ENCODE measurements at places on chromosomes 6 and 20.

DNA sequence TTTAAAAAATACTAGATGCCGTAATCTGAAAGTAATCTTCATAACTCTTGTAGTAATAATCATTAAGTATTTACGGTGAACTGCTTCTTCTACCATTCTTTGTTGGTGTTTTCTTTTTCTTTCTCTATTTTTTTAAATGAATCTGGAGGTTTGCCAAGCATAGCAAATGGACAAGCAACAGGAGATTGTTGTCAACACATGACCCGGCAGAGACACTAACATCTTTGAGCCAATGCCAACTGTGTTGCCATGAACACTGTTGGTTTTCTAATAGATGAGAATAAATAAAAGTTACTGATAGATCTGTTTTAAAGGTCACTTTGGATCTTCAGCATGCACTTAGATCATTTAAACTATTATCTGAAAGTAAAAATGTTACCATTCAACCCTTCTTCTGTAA lies 523.6 kb upstream of the EYS start:
- no peak for DNase-seq

GRCh38 chr6:155188707-155189496 lies 74.9 kb upstream of the CLDN20 start:
- no peak for DNase-seq

DNA sequence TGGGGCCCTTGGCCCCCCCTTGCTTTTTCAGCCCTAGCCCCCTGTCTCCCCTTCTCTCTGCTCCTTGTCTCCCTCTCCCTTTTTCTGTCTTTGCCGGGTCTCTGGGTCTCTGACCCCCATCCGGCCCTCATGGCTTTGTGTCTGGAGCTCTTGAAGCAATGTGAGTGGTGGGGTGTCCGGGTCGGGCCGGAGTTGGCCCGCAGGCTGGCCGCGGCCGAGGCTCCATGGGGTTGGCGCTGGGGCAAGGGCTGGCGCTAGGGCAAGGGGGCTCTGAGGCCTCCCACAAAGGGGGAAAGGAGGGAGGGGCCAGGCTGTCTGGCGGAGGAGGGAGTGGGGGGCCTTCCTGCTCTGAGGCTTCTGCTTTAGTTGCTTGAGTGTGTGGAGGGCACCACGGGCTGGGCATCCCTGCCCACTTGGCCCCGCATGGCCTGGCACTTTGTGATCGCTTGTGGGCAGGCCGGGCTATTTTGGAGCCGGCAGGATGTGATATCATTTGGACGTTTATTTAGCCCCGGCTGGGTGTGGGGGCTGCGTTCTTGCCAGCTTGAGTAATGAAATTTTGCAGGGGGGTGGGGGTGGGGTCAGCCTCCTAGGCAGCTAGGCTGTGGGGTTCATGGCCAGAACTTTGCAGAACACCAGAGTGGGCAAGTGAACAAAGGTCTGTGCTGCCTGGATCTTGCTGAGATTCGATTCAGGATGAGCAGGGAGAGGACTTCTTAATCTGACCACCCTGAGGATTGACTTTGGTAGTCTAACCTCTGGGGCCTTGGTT lies 78.7 kb upstream of the MYL9 start:
- no peak for DNase-seq

DNA sequence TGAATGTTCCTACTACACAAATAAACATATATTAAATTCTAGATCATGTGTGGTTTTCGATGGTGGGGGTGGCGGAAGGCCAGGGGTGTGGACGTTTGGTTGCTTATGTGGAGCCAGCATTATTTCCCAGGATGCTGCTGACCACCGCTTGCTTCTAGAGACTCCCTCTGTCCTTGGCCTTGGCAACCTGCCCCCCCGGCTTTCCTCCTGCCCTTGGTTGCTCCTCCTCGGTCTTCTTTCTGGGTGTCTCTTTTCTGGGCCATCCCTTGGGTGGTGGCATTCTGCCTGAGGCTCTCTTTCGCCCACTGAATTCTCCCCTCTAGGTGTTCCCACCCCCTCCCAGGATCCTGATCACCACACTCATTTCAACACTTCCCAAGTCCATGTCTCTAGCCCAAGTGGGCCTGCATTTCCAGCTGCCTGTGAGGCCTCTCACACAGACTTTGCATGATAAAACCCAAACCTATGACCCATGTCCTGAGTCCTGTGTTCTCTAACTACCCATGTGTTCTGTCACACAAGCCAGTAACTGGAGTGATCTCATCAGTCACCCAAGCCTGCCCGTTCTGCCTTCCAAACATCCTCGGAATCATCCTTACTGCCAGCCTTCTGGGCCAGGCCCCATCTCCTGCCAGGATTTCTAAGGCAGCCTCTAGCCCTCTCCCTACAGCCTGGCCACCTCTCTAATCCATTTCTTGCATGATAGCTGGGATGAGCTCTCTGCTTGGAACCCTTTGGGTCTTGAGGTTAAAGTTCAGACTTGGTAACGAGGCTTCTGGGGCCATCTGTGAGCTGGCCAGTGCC lies 71.2 kb downstream of the CDS2 start:
- no peak for DNase-seq

GRCh38 chr6:99885051-99885450 lies 109.0 kb downstream of the MCHR2 start:
- no peak for DNase-seq

DNA sequence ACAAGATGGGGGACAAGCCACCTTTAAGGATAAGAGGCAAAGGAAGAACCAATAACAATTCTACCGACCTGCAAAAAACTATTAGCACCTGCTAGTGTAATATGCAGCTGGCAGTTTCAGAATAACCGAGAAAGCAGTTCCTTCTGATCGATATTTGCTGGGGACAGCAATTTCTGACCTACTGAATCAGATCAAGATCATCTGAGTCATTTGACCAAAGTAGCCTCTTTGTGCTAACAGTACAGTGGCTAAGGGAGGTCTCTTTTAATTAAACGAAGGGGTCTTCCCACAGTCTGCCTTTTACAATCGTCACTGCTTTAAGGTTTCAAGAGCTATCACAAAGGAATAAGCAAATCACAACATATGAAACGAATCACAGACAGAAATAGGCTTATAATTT lies 318.9 kb downstream of the BTBD9 start:
- DNase-seq: no peak

DNA sequence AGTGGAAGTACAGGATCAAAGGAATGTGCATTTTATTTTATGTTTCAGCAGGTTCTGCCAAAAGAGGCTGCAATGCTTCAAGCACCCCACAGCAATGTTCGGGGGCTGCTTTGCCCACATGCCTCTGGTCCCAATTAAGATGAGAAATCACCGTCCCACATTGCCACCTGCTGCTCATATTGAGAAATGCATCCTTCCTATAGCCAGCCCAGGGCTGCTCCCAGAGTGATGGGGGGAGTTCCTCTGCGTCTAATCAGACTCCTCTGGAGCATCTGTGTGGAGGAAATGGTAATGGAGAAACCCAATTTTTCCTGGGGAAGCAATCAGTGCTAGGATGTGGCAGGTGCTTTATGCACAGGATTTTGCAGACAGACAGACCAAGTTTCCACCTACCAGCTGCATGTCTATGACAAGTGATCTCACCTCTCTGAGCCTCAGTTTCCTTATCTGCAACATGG lies 33.7 kb downstream of the PTGIS start:
- DNase-seq: peak; percentile 84

GRCh38 chr20:41169791-41170351 lies 32.5 kb downstream of the PLCG1 start:
- DNase-seq: no peak

- DNase-seq: no peak
These were observed 69.4 kb upstream of the NAA20 start for GRCh38 chr20:19947611-19948264.

DNA sequence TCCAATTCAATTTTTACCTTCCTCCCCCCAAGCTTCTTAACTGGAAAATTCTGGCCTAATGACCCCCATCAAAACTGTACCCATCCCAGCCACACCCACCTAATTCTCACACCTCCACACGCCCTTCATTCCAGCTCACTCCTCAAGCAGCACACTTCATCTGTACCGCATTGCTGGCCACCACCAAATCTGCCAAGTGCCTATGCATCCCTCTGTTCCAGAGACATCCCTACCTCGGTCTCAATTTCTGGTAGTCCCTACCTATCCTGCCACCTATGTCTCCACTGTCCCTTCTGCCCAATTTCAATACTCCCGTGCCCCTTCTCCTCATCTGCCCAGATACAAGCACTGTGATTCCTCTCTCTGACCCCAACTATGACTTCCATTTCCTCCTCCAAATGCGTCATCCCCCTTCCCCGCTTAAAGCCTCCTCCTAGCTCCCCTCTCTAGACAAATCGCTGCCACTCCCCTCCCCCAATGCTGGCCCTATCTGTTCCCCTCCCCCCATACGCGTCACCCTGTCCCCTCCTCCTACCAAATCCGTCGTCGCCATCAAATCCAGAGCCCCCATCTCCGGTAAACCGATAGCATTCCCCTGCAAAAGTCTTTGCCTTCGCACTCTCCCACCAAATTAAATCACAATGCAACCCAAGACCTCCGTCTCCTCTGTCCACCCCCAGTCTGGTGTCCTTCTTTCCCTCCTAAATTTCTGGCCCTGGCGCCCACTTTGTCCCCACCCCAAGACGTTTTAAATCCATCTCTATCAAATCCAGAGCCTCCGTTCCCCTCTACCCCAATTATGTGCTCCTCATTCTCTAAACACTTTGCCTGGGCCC lies 1.2 kb downstream of the MTCH1 start:
- no peak for DNase-seq

DNA sequence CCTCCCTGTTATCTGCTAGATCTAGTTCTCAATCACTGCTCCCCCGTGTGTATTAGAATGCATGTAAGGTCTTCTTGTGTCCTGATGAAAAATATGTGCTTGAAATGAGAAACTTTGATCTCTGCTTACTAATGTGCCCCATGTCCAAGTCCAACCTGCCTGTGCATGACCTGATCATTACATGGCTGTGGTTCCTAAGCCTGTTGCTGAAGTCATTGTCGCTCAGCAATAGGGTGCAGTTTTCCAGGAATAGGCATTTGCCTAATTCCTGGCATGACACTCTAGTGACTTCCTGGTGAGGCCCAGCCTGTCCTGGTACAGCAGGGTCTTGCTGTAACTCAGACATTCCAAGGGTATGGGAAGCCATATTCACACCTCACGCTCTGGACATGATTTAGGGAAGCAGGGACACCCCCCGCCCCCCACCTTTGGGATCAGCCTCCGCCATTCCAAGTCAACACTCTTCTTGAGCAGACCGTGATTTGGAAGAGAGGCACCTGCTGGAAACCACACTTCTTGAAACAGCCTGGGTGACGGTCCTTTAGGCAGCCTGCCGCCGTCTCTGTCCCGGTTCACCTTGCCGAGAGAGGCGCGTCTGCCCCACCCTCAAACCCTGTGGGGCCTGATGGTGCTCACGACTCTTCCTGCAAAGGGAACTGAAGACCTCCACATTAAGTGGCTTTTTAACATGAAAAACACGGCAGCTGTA lies 73.4 kb downstream of the PTPN1 start:
- no peak for DNase-seq

- DNase-seq: no peak
These were observed 69.5 kb upstream of the ELOVL5 start for GRCh38 chr6:53418288-53418687.

DNA sequence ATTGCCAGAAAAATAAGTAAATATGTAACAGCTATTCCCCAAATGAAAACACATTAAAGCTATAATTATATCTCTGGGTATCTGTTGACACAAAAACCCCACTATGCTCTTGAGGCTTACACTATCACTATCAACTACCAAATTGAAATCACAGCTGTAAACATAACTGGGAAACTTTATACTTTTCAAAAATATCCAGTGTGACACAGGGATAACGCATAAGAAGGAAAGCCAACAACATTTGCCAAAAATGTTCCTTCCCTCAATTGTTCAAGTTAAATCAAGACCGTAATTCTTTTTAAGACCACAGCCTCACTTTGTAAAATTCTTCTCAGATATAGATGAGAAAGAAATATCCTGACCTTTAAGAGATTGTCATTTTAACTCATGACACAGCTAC lies 3.1 kb downstream of the ZHX3 start:
- no peak for DNase-seq

- DNase-seq: no peak
These were observed 115.3 kb upstream of the MRPS10 start for GRCh38 chr6:42332916-42333315.

GRCh38 chr20:39264506-39265172 lies 302.5 kb downstream of the DHX35 start:
- DNase-seq: peak; percentile 59

DNA sequence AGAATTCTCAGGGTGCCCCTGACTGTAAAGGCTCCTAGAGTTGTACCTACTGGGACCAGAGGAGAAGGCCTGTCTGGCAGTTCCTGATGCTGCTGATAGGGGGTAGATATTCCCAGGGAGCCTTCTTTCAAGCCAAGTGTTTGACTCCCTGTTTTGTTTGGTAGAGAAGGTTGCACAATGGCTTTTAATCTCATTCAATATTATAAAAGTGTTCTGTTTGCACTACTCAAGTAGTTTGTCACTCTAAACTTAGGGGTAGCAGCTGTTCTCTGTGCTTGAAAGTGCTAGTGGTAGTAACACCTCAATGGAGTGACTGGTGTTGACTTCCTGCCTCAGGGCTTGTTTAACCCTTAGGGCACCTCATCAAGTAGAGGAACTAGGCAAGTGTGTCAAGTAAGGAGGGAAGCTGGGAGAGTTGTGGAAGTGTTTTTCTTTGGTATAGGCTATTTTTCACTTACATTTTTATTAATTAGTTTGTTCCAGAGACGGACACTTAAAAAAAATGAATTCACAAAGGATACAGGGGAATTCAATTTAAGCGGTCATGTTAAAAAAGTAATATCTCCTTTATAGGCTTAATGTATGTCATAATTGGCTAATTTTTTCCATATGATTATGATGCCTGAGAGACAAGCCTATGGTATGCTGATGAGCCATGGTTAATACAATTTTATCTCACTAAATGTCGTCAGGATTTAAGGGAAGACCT lies 38.1 kb downstream of the BICRAL start:
- DNase-seq: no peak

DNA sequence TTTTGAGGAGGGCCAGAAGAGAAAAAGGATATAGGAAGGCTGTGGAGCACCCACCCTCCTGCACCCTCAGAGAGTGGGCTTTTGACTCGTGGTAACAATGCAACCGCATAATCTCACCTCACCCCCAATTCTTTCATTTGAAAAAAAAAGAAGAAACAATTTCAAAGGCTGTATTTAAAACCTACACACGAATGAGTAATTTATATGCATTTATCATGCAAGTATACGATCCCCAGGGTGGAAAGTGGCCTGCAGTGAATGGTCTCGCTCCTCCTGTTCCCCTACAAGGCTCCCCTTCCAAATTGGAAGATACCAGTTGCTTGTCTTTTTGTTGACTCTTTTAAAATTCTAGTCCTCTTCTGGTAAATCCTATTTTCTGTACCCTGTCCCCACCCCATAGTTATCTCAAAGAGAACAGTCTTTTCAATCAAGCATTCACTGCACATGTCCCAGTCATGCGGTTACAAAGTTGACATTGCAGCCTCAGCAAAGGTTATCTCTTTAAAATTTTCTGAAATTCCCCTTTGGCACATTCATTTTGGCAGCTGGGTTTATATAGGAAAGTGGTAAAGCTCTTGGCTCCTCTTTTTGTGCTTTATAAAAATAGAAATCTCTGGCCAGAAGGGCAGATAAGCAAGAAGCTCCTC lies 110.6 kb downstream of the ARID1B start:
- DNase-seq: no peak
